ENCODE measurements at places on chromosomes 11 and 22.

DNA sequence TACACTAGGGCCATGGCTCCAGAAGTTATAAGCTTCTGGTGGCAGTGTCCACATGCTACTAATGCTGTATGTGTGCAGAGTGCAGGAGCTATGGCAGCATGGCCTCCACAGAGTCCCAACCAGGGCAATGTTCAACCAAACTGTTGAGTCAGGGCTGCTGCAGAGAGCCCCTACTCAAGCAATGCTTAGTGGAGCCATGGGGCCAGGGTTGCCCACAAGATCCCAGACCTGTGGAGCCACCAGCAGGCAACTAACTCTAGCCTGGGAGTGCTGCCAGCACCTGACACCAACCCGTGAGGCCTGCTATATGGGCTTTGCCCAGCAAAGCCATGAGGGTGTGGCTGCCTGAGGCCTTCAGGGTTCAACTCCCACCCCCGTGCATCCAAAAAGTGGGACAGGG lies 655.2 kb downstream of the TBC1D22A start:
- DNase-seq = no peak

DNA sequence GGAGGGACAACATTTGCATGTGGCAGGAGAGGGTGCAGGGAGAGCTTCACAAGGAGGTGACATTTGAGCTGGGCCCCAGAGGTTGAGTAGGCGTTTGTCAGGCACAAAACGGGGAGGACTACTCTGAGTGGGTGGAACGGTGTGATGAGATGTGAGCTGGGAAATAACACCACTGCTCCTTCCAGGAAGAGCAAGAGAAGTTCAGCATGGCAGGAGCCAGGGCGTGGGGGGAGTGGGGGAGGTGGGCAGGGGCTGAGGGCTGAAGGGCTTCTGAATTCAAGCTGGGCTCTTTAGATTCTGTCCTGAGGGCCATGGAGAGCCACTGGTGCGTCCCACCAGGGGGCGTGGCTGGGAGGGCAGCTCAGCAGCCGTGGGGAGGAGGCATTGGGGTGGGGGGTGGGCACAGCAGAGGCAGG lies 54.2 kb downstream of the OTOG start:
- no peak for DNase-seq

GRCh38 chr11:114774599-114775361 lies 96.5 kb downstream of the NXPE2 start:
- DNase-seq = peak; percentile 7

GRCh38 chr11:101180481-101180880 lies 50.9 kb upstream of the PGR start:
- no peak for DNase-seq

- no peak for DNase-seq
Observed at GRCh38 chr22:43550024-43550620, 138.3 kb downstream of the MPPED1 start.

DNA sequence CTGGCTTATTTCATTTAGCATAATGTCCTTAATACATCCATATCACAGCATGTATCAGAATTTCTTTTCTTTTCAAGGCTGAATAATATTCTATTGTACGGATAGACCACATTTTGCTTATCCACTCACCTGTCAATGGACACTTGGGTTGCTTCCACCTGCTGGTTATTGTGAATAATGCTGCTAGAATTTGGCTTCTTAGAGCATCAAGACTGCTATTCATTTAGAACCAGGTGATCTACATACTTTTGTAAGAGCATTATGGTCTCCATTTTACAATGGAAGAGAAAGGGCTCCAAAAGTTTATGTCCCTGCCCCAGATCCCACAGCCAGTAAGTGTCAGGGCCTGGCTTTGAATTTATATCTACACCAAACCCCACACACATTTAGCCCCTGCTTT lies 100.7 kb upstream of the CD82 start:
- no peak for DNase-seq

- no peak for DNase-seq
Observed at GRCh38 chr22:43147821-43148220, 3.5 kb upstream of the TSPO start.

GRCh38 chr11:331358-332060 lies 10.8 kb upstream of the IFITM3 start:
- no peak for DNase-seq

DNA sequence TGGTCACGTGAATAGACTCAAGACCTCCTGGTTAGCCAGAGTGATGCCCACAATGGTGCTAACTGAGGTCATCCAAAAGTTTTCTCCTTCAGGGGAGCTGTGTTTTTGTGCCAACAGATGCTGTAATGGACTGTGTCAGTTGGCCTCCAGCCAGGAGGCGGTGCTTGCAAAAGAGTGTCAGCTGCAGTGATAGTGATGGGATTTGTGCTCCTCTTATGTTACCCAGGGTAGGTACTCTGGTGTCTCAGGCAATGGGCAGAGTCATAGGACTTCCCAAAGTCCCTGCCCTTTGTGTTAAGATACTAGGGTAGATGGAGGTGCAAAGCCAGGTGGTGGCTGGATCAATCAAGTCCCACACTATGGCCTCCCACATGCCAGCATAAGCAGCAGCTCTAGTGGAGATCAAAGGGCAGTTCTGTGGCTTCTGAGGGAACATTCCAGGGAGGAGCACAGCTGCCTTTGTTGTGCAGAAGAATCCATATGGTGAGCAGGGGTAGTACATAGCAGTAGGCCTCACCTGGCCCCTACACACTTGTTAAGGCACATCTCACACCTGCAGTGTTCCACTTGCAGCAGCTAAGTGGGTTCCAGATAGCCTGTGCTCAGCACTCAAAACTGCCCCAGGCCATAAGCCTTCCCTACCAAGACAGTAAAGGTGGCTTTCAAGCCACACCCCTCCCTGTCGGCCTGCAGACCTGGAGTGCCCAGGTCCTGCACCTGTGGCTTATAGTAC lies 9.4 kb upstream of the FANCF start:
- no peak for DNase-seq

All from CD4-positive, alpha-beta T cell treated with Interleukin-21 for 1 hour (primary cell).